ENCODE measurements at places on chromosomes 16 and 17. TPM values are rescaled to one million over a fixed set of nuclear protein-coding genes. Genes with fewer than 3 reads are reported as not detected.

- no peak for DNase-seq
Observed at GRCh38 chr16:81327447-81328196, 12.9 kb downstream of the GAN start.

The BLMH gene
- 66.4 TPM for polyA plus RNA-seq

DNA sequence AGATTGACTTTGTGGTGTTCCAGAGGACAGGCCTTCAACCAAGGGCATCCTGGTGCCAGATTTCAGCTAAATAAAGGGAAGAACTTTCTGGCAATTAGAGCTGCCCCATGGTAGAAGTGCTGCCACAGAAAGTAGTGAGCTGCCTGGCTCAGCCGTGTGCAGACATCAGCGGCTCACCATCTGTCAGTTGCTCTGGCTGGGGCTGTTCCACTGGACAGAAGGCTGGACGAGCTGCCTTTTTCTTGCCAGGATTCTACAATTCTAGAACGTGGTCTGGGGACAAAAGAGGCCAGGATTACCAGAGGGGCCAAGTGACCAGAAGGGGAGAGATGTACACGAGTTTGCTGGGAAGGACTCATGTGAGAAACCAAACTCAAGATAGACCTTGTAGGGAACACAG, 107.0 kb upstream of the RPL38 start:
- DNase-seq, result no peak

DNA sequence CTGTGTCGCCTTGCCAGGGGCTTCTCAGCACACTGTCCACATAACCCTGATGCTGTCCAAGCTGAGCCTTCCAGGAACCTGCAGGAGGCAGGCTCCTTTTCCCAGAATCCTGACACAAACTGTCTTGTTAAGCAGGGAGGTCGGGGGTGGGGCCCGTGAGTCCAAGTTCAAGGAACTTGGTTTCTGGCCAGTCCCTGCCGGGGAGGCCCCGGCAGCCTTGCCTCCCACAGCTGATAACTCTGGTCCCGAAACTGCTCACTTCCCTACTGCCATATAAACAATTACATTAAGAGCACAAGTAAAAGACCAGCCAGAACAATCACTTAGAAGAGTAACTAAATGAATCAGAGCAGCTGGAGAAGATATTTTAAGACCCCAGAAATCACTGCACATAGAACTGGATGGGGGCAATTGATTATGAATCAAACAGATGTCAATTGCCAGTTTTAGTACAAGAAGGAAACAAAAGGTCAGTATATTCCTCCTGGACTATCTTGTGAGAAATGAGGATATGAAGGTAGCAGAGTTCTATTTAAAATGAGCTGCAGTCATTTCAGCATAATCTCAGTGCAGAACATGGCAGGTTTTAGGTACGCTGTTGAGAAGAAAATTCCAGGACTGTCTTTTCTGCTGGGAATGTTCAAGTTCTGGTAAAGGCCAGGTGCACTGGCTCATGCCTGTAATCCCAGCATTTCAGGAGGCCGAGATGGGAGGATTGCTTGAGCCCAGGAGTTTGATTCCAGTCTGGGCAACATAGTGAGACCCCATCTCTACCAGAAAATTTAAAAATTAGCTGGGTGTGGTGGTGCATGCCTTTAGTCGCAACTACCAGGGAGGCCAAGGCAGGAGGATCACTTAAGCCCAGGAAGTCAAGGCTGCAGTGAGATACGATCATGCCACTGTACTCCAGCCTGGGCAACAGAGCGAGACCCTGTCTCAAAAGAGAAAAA, 169.8 kb downstream of the PITPNC1 start:
- DNase-seq, result peak; percentile 21

DNA sequence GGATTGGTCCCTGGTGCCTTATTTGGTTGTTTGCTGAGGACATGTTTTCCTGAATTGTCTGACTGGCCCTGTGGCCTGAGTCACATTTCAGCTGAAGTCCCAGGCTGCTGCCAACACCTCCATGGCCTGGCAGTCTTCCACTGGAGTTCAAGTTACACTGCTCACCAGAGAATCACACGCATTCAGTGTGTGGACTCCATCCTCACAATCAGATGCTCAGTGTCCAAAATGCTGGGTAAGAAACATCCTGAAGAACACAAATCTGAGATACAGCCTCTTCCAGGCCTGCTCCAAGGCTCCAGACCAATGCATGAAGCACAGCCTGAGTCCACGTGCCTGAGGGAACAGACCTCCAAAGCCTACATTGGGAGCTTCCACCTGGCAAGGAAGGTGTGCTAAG, 19.2 kb downstream of the CD300LB start:
- no peak for DNase-seq

The PRKCA gene
- 28.8 TPM for polyA plus RNA-seq

DNA sequence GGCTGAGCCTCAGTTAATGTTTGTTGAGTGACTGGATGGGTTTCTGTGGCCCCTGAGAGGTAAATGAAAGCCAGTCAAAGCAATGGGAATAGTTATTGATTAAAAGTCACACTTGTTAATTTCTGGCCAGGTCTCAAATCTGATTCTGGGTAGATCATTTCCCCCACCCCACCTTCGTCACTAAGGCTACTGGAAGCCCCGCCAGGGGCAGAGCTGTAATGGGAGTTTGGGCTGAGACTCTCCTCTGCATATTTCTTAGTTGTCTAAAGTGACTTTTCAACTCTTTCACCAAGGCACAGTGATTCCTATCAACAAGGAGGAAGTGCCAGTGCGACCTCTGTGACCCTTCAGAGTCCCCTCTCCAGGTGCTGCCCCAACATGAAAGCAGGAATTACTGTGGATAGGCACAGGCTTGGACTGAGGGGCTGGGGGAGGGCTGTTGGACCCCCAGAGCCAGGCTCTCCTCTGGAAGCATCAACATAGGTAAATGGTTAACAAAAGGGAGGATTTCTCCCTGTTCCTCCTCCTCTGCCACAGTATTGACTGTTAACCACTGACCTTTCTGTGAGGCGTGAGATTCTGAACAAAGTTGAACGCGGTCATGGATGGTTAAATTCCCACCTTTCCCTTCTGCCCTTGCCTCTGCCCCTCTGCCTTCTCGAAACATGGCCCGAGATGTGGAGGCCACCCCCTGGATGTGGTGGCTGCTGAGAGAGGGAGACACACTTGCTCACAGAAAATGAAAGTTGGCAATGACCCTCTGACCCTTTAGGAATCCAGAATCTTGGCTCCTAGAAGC, 20.8 kb upstream of the TBX2 start:
- no peak for DNase-seq
